ENCODE measurements at places on chromosomes 1 and 21.

GRCh38 chr1:6075748-6076147 lies 30.1 kb downstream of the KCNAB2 start:
- no peak for DNase-seq

DNA sequence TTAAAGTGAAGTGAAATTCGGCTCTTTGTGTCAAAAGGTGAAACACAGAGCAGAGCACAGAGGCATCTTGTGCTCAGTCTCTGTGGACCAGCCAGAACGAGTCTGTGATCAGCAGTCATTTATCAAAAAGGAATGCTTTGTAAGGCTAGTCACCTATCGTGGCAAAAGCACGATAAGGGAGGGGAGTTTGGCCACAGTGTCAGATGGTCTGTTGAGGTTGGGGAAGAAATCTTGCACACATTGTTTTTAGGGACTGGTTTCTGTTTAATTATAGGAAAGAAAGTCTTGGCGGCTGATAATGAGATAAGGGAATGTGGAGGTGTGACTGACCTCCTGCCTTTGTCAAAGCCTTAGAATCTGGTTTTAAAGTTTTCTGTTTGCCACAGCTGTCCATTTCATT lies 58.2 kb upstream of the KIAA1614 start:
- DNase-seq: no peak

- no peak for DNase-seq
Observed at GRCh38 chr1:19484338-19484797, 971 bp downstream of the CAPZB start.

DNA sequence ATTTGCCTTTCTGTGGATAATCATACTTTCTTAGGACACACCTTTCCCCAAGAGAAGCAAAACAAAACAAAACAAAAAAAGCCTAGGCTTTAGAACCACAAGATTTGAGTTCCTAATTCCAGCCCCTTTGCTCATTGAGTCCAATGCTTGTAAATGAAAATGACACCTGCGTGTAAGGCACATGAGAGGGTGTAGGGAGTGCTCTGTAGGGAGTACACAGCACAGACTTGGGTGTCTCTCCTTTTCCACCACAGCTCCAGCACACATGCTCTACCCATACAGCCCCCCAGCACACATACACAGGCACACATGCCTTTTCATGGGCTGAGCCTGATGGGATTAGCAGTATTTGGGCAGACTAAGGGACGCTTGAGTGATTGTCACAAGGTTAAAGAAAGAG lies 9.2 kb upstream of the NGF start:
- DNase-seq: no peak

- no peak for DNase-seq
Observed at GRCh38 chr1:156592158-156592909, 758 bp downstream of the NAXE start.

DNA sequence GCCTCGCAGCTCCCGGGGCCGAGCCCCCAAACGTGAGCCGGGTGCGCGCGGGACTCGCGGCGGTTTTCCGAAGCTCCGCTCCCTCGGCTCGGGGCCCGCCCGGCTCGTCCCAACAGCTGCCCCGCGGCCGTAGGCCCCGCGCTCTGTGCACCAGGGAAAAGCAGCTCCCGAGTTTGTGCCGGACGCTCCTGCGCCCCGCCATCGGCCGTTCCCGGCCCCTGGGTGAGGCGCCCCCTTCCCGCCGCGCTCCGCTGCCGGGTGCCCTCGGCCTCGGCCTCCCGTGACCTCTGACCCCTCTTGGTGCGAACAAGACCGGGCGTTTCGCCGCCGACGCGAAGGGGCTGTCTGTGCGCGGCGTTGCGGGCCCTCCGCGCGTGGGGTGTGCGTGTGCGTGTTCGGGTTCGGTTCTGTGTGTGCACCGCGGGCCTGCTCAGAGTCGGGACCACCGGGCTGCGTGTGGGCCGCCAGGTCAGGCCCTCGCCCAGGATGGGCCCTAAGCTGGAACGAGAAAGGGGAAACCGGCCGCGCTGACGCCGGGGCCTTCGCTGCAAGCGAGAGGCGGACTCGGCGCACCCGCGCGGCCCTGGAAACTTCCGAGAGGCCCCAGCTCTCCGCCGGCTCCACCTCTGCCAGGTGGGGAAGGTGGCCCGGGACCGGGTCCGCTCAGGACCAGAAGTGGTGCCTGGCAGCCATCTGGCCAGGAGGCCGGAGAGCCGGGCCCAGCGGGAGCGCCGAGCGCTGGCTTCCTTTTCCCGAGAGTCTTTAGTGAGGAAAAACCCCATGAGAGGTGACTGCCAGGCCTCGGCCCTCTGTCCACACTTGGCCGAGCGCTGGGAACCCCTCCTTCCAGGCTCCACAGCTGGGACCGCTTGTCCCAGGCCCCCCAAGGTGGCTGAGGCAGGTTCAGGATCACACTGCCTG lies 1.9 kb downstream of the PRDM16 start:
- DNase-seq: no peak

- DNase-seq: no peak
Observed at GRCh38 chr21:31555741-31556191, 103.7 kb upstream of the SOD1 start.

- no peak for DNase-seq
Observed at GRCh38 chr1:7768583-7768982, 2.5 kb upstream of the VAMP3 start.

DNA sequence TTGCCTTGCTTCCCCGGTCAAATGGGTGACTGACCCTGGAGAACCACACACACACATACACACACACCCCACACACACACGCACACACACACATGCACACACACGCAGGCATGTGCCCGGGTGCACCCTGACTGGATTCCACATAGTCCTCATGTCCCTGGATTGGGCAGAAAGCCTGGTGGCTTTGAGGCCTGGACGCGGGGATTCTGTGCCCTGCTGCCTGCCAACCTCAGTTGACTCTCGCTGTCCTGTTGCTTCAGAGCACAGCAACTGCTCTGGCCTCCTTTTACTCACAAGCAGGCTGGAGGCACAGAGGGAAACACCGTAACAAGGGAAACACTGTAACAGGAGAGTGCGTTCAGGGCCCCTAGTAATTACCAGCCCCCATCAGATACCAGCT lies 6.4 kb downstream of the RORC start:
- no peak for DNase-seq

GRCh38 chr1:222057162-222057561 lies 315.3 kb upstream of the DUSP10 start:
- no peak for DNase-seq

DNA sequence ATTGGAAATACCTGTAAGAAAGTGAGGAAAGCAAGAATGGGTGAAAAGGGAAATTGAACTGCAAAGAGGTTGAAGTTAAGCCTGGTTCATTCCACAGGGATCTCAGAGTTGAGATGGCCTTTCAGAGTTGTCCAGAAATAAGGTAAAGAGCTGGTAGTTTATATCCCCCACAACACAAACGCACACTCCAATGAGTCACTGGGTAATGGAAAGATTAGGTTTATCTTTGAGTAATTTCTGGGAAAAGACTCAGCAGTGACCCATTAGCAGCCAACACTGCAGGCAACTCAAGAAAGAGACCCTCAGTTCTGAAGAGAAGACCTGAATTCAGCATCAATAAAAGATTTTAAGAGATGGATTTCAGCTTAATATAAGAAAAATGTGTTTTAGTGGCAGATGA lies 485.5 kb downstream of the PTPRC start:
- DNase-seq: no peak

DNA sequence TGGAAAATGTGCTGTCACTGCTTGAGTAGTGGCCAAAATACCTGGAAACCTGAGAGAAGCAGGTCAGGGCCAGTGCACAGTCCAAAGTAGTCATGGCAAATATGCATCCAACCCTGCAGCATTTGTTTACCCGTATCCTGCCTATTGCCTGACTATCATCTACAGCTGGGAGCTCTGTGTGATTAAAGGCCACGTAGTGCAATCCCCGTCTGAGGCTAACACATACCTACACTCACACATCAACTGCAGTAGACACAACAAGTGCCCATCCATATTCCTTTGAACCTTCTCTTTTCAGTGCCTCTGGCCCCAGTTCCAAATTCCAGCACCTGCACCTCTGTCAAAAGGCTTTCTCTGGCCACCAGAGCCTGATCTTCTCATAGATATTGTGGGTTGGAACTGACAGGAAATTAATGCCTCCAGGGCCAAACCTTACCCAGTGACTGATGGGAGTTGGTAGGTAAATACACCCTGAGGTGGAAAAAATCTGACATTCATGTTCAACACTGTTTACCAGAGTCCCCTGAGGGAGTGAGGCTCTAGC lies 383.0 kb downstream of the SETD4 start:
- no peak for DNase-seq

DNA sequence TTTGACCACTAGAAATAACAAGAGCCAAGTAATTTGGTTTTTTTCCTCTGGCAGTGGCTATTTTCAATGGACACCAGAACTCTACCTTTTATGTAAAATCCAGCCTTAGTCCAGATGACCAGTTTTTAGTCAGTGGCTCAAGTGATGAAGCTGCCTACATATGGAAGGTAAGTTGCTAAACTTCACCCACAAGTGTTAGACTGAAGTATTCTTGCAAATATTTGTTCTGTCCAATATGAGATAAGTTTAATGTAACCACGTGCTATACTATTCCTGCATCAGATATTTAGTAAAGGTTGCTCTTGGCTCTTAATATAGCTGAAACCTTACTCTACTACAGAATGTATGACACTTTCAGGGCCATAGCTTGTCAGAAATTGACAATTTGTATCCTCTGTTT lies 36.5 kb downstream of the DTL start:
- no peak for DNase-seq

DNA sequence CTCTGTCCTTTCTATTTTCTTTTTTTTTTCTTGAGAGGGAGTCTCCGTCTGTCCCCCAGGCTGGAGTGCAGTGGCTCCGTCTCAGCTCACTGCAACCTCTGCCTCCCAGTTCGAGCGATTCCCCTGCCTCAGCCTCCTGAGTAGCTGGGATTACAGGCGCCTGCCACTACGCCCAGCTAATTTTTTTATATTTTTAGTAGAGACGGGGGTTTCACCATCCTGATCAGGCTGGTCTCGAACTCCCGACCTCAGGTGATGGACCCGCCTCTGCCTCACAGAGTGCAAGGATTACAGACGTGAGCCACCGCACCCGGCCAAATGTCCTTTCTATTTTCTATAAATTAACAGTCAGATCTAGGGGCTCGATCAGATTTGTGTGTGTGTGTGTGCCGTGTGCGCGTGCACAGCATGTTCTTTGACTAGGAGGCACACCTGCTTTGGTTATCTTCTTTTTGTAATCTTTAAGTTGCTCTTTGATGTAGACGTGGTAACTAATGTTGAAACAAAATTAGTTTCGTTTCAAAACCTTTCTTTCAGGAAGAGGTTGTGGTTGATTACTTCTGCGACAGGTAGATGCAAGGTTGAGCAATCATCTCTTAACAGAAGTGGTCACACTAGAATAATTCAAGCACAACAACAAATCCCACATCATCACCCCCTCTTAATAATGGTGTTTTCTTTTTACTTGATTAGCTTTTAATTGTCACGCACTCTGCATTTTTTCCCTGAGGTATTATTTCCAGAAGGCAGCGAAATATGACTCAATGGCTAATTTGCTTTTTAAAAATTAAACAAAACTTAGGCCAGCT lies 779 bp upstream of the DEGS1 start:
- no peak for DNase-seq

DNA sequence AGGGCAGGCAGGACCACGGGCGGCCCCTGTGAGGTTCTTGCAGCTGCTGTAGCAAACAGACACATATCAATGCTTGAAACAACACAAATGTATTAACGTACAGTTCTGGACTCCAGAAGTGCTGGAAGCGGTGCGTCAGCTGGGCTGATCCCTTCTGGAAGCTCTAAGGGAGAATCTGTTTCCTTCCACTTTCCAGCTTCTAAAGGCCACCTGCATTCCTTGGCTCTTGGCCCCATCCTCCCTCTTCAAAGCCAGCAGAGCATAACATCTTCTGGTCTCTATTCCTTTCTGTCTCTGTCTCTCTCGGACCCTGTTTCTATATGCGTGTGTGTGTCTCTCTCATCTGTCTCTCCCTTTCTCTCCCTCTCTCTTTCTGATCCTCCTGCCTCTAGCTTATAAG lies 102.3 kb downstream of the SPSB1 start:
- DNase-seq: no peak

DNA sequence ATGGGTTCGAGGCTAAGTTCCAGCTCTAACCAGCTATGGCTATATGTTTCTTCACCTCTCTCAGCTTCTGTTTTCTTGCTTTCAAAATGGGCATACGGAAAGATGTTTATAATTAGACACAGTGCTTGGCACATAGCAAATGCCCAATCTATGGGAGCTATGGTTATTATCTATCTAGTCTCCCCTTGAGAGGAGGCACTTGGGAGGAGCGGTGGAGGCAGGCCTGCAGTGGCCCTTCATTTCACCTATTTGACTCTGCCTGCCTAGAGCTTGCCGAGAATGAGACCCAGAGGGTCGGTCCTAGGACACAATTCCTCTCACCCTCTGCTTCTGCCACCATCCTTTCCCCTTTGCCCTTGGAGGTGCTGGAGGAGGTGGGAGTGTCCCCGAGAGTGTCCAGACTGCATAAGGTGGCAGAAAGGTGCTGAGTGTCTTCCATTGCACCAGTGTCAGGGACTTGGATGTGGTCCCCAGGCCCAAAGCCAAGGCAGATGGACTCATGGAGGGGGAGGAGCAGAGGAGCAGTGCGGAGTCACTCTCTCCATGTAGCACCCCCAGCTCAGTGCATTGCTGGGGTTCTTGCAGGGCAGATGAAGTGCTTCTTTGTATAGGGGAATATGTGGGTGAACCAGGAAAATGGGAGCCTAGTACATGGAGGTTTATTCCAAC lies 9.0 kb downstream of the LGR6 start:
- no peak for DNase-seq

- DNase-seq: no peak
Observed at GRCh38 chr1:1435911-1436629, 580 bp downstream of the VWA1 start.

DNA sequence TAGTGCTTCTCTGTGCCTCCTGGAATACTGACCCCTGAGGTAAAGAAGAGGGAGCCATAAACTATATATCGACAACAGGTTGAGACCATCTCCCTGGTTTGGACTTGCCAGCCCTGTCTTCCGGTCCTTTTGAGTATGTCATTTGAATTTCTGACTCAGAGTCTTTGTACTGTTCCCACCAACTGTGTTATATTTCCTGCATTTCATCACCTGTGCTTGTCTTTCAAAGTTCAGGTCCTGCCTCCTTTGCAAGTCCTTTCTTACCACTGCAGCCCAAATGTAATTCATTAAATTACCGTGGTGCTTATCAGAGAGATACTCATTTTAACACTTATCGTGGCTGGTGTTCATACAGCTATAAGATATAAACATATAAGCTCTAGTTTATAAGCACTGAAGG lies 10.7 kb downstream of the AK5 start:
- DNase-seq: no peak

- DNase-seq: no peak
Observed at GRCh38 chr1:66980745-66981367, 56.1 kb downstream of the MIER1 start.

GRCh38 chr1:219917851-219918466 lies 10.4 kb downstream of the SLC30A10 start:
- DNase-seq: no peak

GRCh38 chr1:115074839-115075534 lies 14.3 kb downstream of the TSPAN2 start:
- no peak for DNase-seq

- DNase-seq: no peak
Observed at GRCh38 chr1:23214640-23215039, 2.7 kb downstream of the HTR1D start.
